Vagina (tissue), 2 donors: ENCODE measurements at places on chromosomes 4 and X. TPM values are rescaled to one million over a fixed set of nuclear protein-coding genes. Genes with fewer than 3 reads are reported as not detected.

STPG2 gene
- total RNA-seq, result not detected

BMP3 gene
- total RNA-seq, result 0.25 TPM

MXRA5 gene
- 4.7 TPM for total RNA-seq

DDX53 gene
- not detected for total RNA-seq

PDGFRA gene
- 141 TPM for total RNA-seq

CLTRN gene
- total RNA-seq, result not detected

HSFX4 gene
- total RNA-seq, result not detected

SPIN2A gene
- 2.5 TPM for total RNA-seq

SLC10A6 gene
- total RNA-seq, result 28.2 TPM

ARHGAP36 gene
- total RNA-seq, result 2.0 TPM

PLAC1 gene
- not detected for total RNA-seq

ADRA2C gene
- 17.2 TPM for total RNA-seq

PDLIM5 gene
- total RNA-seq, result 137 TPM

MTNR1A gene
- total RNA-seq, result not detected

ARMCX1 gene
- total RNA-seq, result 28.5 TPM

HOPX gene
- 112 TPM for total RNA-seq

PALLD gene
- 229 TPM for total RNA-seq

CYSLTR1 gene
- total RNA-seq, result 0.98 TPM

MAGEC1 gene
- not detected for total RNA-seq

EREG gene
- total RNA-seq, result 1.2 TPM

MGAT4D gene
- total RNA-seq, result not detected

LEF1 gene
- total RNA-seq, result 12.5 TPM
